Fibroblast of the aortic adventitia (primary cell): ENCODE measurements at places on chromosomes 3 and 15.

- no peak for DNase-seq
These were observed 14.0 kb upstream of the CYP11A1 start for GRCh38 chr15:74381481-74381880.

DNA sequence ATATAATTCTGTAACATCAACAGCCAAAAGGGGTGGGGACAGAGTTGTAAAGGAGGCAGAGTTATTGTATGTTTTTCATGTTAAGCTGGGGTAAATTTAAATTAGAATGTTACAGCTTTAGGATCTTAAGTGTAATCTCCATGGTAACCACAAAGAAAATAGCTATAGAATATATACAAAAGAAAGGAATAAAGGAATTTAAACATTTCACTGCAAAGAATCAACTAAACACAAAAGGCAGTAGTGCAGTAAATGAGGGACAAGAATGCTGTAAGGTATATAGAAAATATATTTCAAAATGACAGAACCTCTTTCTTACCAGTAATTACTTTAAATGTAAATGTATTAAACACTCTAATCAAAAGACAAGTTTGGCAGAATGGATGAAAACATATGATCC is 361.7 kb downstream of the SLC9A9 start:
- DNase-seq, result no peak

- DNase-seq, result peak; percentile 66
These were observed 62.9 kb upstream of the FNDC3B start for GRCh38 chr3:171976526-171976925.

GRCh38 chr3:10708216-10708893 is 107.7 kb upstream of the SLC6A11 start:
- no peak for DNase-seq

- peak; percentile 32 for DNase-seq
These were observed 10.8 kb downstream of the ASB14 start for GRCh38 chr3:57281715-57282114.

GRCh38 chr15:91593653-91594052 is 259.9 kb upstream of the SLCO3A1 start:
- no peak for DNase-seq

DNA sequence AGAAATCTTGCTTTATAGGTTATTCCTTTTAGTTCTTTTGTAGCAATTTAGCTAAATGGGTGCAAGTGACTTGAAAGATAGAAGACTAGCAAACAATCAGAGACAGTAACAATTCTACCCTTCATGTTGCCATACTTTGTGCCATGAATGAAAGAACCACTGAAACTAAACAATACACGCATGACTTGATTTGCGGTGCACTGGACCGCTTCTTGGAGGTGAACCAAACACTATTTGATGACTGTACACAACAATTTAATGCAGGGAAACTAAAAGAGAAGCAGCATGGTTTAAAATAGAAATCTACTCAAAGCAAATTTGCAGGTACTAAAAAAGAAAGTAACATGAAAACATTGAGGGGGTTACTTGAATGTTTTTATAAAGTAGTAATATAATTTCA is 331.0 kb upstream of the RARB start:
- DNase-seq, result no peak

- DNase-seq, result no peak
These were observed 103.0 kb upstream of the HES1 start for GRCh38 chr3:194032828-194033435.

GRCh38 chr3:122100591-122101463 is 45.7 kb downstream of the CD86 start:
- peak; percentile 11 for DNase-seq

GRCh38 chr15:71686221-71687050 is 123.9 kb upstream of the NR2E3 start:
- no peak for DNase-seq

DNA sequence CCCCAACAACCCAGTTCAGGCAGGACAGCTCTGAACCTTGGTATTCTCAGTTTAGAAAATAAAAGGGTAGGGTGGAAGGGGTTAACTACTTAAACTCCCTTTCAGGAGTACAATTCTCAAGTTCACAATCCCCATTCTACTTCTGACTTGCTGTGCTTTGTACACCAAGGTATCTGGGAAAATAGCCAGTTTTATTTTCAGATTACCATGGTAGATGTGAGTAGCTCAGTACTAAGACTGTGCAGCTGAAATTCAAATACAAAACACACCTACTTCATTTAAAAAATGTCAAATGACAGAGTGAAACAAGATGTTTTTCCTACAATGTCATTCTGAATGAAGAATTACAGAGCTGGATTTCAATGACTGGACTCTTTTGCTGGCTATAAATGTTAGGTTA is 27.4 kb downstream of the SLC7A14 start:
- DNase-seq, result peak; percentile 35

DNA sequence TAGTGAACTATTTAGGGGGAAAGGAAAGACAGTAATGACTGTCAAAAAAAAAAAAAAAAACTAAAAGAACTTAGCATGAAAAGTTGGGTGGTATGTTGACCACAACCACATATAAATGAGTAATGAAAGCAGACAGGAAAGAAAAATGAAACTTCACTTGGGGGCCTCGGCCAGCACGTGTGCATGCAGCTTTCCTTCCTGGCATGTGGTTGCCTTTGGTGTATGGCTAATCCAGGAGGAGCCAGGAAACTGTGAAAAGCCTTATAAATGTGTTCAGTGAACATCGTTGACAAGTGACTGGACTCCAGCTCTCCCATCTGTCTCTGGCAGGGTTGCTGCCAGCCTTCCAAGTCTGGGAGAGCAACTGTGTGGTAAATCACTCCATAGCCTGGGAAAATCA is 195.1 kb downstream of the DTWD1 start:
- peak; percentile 83 for DNase-seq

GRCh38 chr15:52290329-52290728 is 5.3 kb downstream of the MYO5C start:
- no peak for DNase-seq

DNA sequence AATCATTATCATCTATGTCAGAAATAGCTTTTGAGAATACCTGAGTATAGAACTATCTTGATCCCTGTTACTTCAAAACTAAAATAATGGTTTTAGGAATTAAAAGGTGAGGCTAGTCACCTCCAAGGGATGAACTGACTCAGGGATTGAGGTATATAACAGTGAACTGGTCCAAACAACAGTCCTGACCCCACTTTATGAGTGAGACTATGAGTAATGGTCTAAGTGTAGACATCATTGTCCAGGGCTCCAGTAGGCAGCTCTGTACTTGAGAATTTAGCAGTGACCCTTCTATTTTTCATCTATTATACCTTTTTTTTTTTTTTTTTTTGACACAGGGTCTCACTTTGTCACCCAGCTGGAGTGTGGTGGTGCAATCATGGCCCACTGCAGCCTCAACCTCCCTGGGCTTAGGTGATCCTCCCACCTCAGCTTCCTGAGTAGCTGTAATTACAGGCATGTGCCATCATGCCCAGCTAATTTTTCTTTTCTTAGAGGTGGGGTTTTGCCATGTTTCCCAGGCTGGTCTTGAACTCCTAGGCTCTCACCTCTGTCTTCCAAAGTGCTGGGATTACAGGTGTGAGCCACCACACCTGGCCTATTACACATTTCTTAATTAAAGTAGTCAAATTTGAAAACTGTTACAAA is 36.3 kb downstream of the MLH1 start:
- DNase-seq, result no peak

GRCh38 chr3:10285272-10286132 is 7.2 kb downstream of the GHRL start:
- no peak for DNase-seq
